Activated naive CD8-positive, alpha-beta T cell treated with anti-CD3 and anti-CD28 coated beads for 36 hours (primary cell): ENCODE measurements at places on chromosomes 2 and 18.

- no peak for DNase-seq
These were observed 99.7 kb downstream of the HDAC4 start for GRCh38 chr2:239300871-239301735.

DNA sequence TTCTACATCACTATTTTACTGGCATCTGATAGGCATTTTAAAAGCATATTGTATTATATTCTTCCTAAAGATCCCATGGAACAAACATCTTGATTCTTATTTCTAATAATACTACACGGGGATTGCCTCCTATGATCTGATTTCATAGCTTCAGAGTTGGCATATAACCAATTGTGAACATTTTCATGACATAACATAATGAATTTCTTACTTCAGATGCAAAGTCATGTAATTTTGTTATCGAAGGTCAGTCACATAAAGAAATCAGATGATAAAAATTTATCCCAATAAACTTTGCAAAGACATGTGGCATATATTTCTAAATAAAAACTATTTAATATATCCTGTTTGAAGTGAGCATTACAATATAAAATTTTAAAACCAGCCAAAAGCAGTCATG is 93.3 kb downstream of the COL5A2 start:
- no peak for DNase-seq

DNA sequence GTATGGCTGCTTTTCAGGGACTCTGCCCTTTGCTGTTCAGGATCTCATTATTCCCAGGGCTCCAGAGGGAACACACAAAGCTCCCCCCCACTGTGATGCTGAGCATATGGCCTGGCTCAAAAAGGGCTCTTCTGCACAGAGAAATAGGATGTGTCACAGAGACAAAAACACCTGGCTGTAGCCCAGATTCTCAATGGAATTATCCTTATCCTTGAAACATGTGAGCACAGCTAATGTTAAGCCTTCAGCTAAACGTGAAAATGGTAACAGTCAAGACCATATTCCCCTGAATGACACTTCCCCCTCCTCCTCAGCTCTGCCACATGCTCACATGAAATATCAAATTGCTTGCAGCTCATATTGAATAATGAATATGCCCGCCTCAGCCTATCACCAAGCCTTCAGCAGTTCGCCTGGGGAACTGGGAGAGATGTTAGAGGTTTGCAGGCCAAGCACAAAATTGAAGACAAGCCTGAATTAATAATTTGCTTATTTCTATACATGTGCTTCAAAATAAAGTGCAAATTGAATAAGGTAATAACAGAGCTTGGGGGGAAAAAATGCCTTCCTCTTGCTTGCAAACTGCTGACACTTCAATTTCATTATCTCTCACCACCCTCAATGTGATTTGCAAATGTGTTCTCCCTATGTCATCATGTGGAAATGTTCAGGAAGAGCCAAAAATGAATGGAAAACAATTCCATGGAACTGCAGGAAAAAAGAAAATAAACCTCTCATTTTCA is 181.0 kb upstream of the HNRNPA3 start:
- no peak for DNase-seq

DNA sequence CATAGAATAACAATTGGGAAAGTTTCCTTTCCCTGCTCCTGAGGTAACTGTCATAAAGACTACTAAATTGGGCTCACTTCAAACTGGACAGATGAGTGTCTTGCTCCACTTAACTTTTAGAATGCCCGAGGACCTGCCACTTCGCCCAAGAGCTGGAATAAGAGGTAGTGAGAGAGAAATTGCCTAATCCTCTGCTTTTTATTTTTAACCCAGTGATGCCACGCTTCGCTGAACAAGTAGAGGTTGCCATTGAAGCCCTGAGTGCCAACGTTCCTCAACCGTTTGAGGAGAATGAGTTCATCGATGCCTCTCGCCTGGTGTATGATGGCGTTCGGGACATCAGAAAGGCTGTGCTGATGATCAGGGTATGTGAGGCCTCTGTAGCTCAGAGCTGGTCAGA is 269.4 kb upstream of the LRRTM1 start:
- no peak for DNase-seq

DNA sequence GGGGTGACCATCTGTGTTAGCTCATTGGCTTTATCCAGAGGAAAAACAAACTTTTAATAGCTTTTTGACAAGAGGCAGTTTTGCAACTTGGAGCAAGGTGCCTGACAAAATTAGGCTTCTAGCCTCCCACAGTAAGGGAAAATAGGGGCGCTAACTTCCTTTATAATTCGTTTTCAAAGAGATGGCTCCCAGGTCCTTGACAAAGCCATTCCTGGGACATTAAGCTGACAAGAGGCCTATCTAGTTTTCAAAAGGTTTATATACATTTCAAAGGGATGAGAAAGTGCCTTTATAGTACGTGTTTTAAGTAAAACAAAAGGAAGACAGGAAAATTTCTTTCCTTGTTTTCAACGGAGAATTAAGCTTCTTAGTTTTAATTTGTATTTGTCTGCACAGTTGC is 159.4 kb upstream of the GCFC2 start:
- no peak for DNase-seq

DNA sequence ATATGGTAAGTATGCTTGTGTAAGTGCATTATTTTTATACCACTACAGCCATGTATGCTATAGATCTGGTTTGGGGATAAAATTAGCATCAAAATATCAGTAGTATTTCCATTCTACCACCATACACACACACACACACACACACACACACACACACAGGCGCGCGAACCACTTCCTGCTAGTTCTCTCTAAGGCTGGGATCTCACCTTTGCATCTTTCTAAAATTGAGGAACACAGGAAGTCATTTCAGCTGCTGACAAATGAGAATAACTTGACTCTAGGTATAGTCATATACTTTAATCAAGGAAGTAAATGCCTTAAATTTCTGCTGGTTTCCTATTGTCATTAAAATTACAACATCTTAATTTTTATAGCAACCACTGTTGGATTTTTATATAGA is 72.5 kb downstream of the RBM43 start:
- peak; percentile 4 for DNase-seq

GRCh38 chr2:190489475-190489874 is 45.0 kb downstream of the NEMP2 start:
- no peak for DNase-seq

GRCh38 chr2:165871025-165871424 is 77.0 kb upstream of the GALNT3 start:
- DNase-seq, result no peak

DNA sequence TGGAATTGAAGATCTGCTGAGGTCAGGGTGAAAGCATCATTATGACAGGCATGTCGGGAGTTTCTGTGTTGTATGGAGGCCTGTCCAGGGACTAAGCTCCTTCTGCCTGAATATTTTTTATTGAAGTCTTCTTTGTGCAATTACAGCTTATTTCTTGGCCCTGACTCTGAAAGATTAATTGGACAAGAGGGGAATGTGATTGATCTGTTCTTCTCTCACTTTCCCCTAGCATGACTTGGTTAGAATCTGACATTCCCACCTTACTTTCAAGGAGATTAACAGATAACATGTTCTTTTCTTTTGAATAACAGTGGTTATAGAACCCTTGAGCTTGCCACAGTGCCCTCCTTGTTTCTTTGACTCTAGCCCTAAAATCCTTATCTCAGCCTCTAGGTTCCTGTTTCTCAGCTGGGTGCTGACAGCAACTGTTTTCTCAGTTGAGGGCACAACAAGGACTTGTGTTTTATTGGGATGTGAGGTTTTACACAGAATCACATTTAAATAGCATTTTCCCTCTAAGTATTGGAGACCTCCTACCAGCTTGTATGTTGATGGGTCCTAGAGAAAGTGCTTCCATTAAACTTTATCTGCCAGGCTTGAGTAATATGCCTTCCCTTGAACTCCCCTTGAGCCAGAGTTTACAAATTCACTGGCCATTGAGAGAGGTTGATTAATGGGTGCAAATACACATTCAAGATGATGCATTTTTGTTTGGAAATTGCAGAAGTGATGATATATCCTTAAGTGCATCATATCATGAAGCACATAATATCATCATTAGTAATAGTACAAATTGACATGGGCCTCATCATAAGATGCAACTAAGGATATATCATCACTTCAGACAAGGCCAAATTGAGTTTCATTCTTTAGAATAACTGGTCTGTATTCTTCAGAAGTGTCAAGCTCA is 12.5 kb downstream of the TTLL4 start:
- DNase-seq, result no peak

GRCh38 chr2:39881494-39881893 is 102.4 kb upstream of the THUMPD2 start:
- DNase-seq, result no peak

DNA sequence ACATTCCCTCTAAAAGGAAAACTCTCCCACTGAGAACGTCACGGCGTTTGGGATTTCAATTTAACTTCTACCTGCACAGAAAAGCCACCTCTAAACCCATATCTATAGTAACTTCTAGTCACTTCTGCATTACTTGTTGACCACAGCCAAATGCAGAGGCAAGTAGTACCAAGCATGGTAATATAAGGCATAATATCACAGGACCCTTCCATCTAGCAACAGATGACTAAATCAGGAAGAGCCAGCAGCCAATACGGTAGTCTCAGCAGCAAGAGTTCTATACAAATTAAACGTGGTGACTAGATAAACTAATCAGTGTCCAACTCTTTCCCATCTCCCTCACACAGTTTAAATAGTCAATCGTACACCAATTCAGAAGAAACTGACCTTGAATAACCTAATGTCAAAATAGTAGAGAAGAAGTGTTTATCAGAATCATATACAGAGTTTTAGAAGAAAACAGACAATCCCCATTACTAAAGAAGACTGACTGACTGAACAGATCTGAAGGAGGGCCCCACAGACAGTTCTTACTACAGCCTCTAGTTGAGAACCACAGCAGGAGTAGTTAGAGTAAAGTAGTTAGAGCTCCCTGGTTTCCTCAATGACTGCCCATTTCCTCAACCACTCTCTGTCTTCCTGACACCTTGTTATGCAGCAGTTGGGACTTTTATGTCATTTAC is 30.0 kb downstream of the MEMO1 start:
- DNase-seq, result no peak

GRCh38 chr2:42747422-42747821 is 16.5 kb downstream of the OXER1 start:
- no peak for DNase-seq

DNA sequence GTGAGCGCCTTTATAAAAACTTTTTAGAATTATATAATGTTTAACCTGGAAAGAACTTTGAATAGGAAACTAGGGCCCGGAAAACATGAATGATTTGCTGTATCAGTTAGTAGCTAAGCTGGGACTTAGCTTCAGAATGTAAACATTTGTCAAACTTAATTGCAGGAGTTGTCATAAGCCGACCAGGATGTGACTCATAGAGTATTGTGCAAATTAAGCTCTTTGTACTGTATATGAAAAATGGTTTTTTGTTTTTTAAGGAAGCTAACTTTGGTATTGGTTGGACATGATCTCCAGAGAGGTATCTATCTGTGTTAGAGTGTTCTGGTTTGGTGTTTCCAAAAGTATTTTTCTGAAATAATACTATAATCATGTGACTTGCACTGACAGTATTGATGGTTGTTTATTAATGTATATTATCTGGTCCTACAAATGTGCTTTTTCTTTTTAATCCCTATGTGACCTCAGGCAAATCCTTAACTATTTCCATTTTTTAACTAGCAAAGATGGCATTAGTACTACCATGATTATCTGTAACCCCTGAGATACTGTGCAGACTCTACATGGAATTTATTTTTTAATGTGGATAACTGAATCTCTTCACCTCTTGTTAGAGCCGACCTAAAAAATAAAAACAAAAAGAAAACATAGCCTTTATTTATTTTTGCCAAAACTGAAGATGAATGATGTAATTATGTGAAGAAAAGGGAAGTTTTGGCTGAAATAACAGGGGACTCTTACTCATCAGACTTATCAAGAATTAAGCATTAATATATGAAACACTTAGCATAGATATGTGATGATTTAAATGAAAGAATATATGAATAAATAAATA is 11.7 kb downstream of the YIPF4 start:
- no peak for DNase-seq

- no peak for DNase-seq
These were observed 12.9 kb downstream of the UBR3 start for GRCh38 chr2:169839954-169840746.

GRCh38 chr2:200929334-200930249 is 33.9 kb downstream of the ORC2 start:
- no peak for DNase-seq

GRCh38 chr2:170582751-170583463 is 132.2 kb upstream of the SP5 start:
- no peak for DNase-seq

DNA sequence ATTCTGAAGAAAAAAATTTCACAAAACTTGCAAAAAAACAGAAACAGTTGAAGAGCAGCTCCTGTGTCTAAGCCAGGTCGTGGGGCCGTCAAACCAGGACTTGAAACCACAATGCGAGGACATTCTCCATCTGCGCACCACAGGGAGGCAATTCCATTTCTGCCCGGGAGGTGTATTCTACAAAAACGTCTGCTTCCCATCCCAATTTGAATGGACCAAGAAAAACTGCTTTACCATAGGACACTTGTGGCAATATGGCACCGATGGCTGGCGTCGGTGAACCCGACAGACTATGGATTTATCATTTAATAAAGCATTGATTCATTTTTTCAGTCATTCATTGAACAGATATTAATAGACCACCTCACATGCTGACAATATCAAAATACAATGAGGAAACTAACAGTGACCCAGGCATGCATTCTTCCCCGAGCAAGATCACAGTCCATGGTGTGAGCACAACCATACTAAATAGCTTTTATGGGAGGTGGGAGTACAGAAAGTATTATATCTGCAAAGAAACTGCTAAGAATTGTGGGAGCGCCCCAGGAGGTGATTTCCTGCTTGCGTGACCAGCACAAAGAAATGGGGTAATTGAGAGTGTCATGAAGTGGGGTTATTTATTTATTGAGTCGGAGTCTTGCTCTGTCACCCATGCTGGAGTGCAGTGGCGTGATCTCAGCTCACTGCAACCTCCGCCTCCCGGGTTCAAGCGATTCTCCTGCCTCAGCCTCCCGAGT is 10.5 kb upstream of the ZAP70 start:
- DNase-seq, result no peak

DNA sequence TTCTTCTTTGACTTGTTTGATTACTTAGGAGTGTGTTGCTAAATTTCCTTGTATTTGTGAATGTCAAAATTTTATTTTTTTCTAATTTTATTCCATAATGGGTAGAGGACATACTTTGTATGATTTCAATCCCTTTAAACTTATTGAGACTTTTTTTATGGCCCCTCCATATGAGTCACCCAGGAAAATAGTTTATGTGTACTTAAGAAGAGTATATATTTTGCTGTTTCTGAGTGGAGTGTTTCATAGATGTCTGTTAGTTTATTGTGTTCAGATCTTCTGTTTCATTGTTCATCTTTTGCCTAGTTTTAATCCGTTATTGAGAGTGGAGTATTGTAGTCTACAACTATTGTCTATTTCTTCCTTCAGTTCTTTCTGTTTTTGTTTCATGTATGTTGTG is 81.9 kb downstream of the EPB41L5 start:
- no peak for DNase-seq
